ENCODE measurements at places on chromosomes 4 and X.
A peak's percentile ranks its signal among the peaks of the same experiment; 100 is the strongest.

DNA sequence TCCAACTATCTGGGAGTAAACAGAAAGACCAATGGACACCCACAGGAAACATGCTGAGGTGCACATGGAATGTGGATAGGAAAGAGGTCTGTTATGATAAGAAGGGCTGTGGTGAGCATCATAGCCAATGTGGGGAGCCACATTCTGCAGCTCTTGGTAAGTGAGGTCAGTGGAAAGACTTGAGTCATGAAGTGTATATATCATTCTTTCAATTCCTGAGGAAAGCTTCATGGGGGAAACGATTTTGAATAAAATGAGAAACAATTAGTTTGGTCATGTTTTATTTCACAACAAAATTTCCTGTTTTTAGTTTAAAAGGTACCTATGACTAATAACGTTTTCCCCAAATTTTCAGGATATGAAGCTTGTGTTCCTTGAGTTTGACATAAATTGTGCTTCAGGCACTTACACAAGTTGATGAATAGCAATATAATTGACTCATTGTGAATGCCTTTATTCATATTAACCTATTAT lies 41.4 kb upstream of the RASSF6 start:
- no peak for DNase-seq

GRCh38 chrX:13252726-13253125 lies 67.1 kb downstream of the ATXN3L start:
- DNase-seq, result no peak

DNA sequence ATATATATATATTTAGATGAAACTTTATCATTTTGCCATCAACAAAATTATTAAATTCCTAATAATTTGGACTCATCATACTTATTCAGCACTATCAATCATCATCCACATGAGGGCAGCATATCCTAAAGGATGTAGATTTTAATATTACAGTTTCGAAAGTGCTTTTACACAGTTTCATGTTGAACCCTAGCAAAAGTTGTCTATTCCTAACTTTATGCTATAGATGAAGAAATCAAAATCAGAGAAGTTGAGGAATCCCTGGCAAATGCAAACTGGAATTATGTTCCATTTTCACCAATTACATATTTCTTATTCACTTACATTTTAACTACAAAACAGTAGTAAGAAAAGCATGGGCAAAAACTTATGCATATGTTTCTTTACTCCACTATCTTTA lies 36.6 kb upstream of the UGT2A1 start:
- no peak for DNase-seq

DNA sequence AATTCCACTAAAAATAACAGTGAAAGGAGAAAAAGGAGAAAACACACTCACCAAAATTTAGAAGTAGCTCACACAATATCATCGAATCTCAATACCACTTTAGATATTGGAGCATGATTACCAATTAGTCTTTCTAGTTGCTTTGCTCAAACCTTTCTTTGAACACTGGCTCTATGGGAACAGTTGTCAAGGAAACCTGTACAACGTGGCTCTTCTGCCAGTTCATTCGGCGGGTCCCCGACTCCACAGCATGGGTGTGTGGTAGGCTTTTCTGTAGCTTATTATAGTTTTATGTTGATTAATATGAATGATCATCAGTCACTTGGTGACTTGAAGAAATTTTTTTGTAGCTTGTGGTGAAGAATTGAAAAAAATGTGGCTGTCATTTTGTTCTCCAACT lies 50.2 kb upstream of the TMEM150C start:
- DNase-seq, result no peak

- no peak for DNase-seq
These were observed 311.4 kb upstream of the NDST4 start for GRCh38 chr4:115424852-115425251.

GRCh38 chr4:7559741-7560395 lies 125.1 kb upstream of the PSAPL1 start:
- DNase-seq, result no peak

DNA sequence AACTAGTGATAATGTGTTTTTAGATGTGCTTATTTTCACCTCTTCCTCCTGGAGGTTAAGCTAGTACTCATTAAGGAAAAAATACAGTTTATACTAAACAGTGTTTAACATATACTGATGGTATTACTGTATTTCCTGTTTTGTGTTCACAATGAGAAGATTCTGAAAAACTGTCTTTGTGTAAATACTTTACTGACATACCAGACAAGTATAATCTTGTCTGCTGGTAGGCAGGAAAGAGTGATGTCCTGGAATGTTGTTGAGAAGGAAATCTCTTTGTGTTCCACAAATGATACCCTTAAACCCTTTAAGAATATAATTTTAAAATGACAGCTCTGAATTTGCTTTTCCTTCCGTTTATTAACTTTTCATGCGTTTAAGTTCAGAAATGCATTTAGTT lies 205.5 kb upstream of the NUDT6 start:
- no peak for DNase-seq

DNA sequence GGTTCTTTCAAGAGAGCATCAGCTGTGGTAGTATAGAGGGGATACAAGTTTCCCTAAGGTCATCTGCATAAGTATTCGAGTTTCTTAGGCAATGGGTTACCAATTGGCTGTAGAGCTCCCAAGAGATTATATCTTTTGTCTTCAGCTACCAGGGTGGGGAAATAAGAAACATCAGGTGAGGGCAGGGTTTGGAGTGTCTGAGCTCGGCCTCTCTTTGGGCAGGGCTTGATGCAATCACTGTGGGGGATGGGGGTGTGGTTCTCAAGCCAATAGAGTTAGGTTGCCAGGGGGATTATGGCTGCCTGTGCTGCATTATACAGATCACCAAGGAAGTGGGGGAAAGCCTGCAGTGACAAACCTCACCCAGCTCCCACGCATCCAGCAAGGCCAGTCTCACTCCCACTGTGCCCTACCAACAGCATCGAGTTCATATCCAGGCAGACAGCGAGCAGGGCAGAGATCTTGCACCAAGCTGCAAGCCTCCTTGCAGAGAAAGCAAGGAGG lies 172.1 kb upstream of the MAGEE2 start:
- DNase-seq, result no peak

- DNase-seq, result no peak
These were observed 11.3 kb downstream of the SNX12 start for GRCh38 chrX:71056867-71057266.

- no peak for DNase-seq
These were observed 49.2 kb upstream of the TAB3 start for GRCh38 chrX:30938295-30938694.

GRCh38 chr4:125316401-125316790 lies 1.6 kb downstream of the FAT4 start:
- DNase-seq, result peak; percentile 8

DNA sequence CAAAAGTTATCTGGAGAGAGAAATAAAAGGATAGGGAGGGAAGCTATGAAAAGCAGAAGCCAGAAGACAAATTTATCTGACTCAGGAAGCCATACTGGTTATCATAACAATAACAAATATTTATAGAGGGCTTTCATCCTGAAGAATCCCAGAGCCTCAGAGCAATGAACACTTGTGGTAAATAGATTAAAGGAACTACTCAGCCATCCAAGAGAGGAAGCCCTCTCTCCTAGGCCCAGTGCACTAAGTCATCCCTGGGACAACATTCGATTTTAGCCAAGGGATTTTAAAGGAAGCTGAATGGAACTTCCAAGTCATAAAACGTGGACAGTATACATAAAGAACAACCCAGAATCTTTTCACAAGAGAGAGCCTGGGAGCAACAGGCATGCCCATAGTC lies 76.9 kb downstream of the COL4A6 start:
- DNase-seq, result no peak

GRCh38 chr4:134202166-134202956 lies 772 bp upstream of the PABPC4L start:
- DNase-seq, result no peak

DNA sequence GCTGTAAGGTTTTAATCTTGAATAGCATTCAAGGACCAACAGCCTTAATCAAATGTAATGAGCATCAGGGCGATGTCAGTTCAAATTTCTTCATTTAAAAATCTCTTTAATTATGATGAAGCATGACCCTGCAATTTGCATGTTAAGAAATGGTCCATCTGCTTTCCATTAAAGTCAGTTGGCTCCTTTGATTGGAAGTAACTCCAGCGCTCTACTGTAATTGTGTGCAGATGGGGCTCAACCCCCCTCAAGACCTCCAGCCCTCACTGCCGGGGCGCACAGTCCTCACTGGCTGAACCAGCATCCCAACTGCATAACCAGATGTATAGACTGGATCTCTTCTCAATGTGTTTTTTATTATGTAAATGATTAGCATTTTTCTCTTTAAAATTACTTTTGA lies 126.9 kb downstream of the VCX3B start:
- no peak for DNase-seq

DNA sequence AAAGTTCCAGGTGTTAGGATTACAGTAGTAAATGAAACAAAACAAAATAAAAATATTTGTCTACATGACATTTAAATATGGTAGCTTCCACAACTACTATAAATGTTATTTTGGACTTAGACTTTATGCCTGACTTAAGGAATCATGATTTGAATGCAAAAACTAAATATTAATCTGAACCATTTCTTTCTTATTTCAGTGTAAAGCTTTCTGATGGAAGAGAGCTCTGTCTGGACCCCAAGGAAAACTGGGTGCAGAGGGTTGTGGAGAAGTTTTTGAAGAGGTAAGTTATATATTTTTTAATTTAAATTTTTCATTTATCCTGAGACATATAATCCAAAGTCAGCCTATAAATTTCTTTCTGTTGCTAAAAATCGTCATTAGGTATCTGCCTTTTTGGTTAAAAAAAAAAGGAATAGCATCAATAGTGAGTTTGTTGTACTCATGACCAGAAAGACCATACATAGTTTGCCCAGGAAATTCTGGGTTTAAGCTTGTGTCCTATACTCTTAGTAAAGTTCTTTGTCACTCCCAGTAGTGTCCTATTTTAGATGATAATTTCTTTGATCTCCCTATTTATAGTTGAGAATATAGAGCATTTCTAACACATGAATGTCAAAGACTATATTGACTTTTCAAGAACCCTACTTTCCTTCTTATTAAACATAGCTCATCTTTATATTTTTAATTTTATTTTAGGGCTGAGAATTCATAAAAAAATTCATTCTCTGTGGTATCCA lies 1.6 kb downstream of the CXCL8 start:
- no peak for DNase-seq

GRCh38 chr4:73053974-73054480 lies 15.5 kb downstream of the COX18 start:
- DNase-seq, result no peak

- no peak for DNase-seq
These were observed 174.4 kb upstream of the SPIN4 start for GRCh38 chrX:63525491-63525890.

- no peak for DNase-seq
These were observed 17.5 kb downstream of the CCDC160 start for GRCh38 chrX:134254511-134254910.

GRCh38 chrX:78655642-78656041 lies 3.5 kb downstream of the RTL3 start:
- no peak for DNase-seq

Measured in T-helper 2 cell (primary cell).